Aortic smooth muscle cell (primary cell): ENCODE measurements at places on chromosomes 3 and 15. TPM values are rescaled to one million over a fixed set of nuclear protein-coding genes. Genes with fewer than 3 reads are reported as not detected.

Gene VWA5B2
- total RNA-seq = 0.06 TPM in 1 of 2 replicates, not detected in the other

Gene C3orf49
- total RNA-seq = not detected in 2 replicates

Gene TMEM212
- not detected in 2 replicates for total RNA-seq

Gene UNC45A
- 92.4 and 111 TPM in 2 replicates for total RNA-seq

Gene IL17RC
- total RNA-seq = 29.2 and 36.5 TPM in 2 replicates

Gene FOXB1
- not detected in 2 replicates for total RNA-seq

Gene SUCNR1
- total RNA-seq = 41.8 and 70.2 TPM in 2 replicates

Gene GOLGA8O
- total RNA-seq = 1.6 and 3.2 TPM in 2 replicates

Gene CCRL2
- total RNA-seq = 0.87 and 1.7 TPM in 2 replicates

Gene RBMS3
- 93.7 and 99.1 TPM in 2 replicates for total RNA-seq

Gene TRPM1
- total RNA-seq = not detected in 2 replicates

Gene ANKUB1
- total RNA-seq = not detected in 2 replicates

Gene MORC1
- not detected in 2 replicates for total RNA-seq

Gene MUC20
- 0.26 and 0.50 TPM in 2 replicates for total RNA-seq

Gene TM4SF1
- 1,887 and 2,041 TPM in 2 replicates for total RNA-seq

Gene TTC23
- total RNA-seq = 24.4 and 27.4 TPM in 2 replicates

Gene BFSP2
- total RNA-seq = not detected in 2 replicates

Gene C3orf33
- total RNA-seq = 2.2 TPM in 2 replicates

Gene ZNF80
- total RNA-seq = 0.06 TPM in 1 of 2 replicates, not detected in the other
